Activated CD8-positive, alpha-beta T cell treated with anti-CD3 and anti-CD28 coated beads for 36 hours (primary cell): ENCODE measurements at places on chromosomes 1 and 21. TPM values are rescaled to one million over a fixed set of nuclear protein-coding genes. Genes with fewer than 3 reads are reported as not detected.
A peak's percentile ranks its signal among the peaks of the same experiment; 100 is the strongest.

The NPPA gene
- not detected for total RNA-seq

- no peak for DNase-seq
Observed at GRCh38 chr1:219847215-219847855, 81.0 kb downstream of the SLC30A10 start.

DNA sequence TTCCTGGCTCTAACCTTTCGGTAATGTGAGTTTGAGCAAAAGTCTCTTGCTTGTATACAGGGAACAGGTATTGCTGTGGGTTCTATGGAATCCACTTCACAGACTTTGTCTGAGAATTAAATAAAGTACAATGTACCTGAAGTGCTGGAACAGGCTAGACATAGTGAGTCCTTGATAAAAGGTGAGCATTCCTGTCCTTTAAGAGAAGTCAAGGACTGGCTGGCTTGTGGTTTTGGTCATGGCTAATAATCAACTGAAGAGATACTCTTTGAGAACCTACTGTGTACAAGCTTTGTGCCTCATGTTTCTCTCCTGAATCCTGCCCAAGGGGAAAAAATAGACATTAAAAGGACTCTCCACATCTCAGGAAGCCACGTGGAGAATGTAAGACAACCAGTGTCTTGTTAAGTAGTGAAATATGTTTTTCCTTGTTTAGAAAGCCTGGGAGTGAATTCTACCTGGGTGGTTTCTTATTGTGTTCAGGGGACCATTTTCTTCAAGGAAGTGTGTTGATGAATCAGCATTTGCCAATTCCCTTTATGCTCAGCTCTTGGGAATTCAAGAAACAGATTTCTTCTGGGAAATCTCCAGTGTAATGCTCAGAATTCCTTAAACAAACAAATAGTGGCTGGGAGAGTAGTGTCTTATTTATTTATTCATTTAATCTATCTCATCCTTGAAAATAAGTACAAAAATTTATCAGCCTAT lies 55.2 kb upstream of the PLD5 start:
- no peak for DNase-seq

GRCh38 chr1:41427916-41428737 lies 56.4 kb downstream of the EDN2 start:
- DNase-seq = no peak

GRCh38 chr1:203842559-203842876 lies 18.9 kb upstream of the SNRPE start:
- DNase-seq = no peak

DNA sequence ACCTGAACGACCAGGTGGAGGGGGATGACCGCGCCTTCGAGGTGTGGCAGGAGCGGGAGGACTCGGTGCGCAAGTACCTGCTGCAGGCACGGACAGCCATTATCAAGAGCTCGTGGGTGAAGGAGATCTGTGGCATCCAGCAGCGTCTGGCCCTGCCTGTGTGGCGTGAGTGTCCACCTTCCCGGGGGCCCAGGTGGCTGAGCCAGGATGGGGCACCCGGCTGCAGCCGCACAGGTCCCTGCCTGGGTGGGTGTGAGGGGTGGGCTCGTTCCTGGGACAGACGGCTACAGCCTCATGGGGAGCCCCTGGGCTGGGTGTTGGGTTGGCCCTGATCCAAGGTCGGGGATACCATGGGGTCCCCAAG lies 65.2 kb downstream of the TRIM11 start:
- DNase-seq = no peak

- DNase-seq = peak; percentile 8
Observed at GRCh38 chr1:174262349-174263241, 103.3 kb downstream of the RABGAP1L start.

GRCh38 chr1:74715236-74715502 lies 17.7 kb downstream of the CRYZ start:
- DNase-seq = no peak

DNA sequence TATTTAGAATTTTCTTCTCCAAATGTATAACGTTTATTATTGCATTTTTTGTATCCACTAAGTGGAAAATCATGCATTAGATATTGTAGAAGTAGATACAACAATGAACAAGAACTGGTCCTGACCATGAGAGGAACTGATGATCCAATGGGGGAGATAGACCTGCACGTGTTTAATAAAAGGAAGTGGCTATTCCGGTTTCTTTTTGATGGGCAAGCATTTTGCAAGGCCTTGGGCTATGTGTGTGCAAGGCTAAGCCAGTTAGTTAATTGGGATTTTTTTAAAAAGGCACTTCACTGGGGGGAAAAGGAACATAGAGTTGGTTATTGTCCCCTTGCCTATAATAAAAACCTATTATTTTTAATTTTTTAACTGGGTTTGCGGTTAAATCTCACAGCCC lies 961 bp upstream of the VCAM1 start:
- no peak for DNase-seq

The GBP2 gene
- total RNA-seq = 189 TPM

DNA sequence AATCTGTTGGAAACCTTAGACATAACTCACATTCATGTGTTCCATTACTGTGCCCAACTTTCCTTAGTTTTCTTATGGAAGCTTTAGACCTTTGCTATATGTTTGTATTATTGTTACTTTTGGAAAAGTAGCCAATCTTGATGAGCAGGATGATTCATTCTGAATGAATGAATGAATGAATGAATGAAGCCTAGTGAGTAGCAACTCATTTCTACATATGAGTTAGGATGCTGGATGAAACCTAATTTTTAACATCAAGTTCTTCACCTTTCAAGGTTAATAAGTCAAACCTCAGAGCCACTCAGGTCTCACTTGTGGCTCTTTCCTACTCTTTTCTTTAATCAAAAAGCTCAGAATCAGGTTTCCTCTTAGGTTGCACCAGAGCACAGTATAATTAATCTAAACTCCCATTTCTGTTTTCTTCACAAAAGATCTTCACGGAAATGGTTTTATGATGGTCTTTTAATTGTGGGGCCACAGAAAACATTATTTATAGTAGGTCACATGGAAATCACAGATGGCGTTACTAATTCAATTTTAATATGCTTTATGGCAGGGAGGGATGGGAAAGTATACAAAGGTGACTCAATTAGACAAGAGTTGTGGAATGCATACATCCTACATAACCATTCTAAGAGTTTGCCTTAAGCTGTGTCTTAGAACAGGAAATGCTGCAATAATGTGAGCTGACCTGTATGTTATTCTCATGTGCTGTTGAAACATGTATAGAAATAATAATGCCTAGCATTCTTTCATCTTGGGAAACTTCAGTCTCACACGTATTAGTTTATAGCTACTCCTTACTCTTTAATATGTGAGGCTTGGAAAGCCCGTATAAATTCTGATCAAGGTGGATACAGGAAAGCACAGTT lies 4.5 kb upstream of the DDX59 start:
- no peak for DNase-seq

The CHIA gene
- total RNA-seq = not detected

GRCh38 chr1:202498542-202498941 lies 150.0 kb downstream of the PPP1R12B start:
- DNase-seq = no peak

The RNF207 gene
- total RNA-seq = 4.9 TPM

DNA sequence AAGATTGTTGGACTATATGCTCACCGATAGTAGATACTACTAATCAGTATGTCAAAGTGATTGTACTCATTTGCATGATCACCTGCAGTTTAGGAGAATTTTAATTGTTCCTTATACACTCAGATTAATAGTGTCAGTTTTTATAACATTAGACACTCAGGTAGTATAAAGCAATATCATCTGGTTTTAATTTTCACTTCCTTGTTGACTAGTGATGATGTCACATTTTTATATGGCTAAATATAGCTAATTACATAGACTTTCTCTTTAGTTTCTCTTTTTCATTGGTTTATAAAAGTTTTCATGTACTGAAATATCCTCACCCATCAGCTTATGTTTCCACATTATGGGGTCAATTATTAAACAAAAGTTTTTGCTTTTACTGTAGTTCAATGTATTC lies 1332.4 kb upstream of the ADGRL2 start:
- DNase-seq = no peak

DNA sequence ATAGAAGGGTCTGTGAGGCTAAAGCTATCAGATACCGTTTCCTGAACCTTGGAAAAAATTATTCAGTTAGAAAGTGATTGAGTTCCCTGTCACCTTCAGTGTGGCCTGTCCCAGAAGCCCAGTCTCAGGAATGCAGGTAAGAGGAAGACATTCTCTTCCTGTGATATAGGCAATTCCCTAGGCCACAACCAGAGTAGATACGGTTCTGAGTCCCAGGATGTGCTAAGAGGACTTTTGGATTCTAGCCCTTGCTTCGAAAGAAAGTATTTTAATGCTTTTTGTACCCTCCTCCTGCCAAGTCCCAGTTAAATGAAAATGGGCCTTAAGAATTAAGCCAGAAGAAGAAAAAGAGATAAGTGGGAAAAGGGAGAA lies 313.5 kb upstream of the PLXNA2 start:
- DNase-seq = no peak

GRCh38 chr1:59748123-59748522 lies 66.6 kb upstream of the HOOK1 start:
- no peak for DNase-seq

The NLRP3 gene
- 3.6 TPM for total RNA-seq

DNA sequence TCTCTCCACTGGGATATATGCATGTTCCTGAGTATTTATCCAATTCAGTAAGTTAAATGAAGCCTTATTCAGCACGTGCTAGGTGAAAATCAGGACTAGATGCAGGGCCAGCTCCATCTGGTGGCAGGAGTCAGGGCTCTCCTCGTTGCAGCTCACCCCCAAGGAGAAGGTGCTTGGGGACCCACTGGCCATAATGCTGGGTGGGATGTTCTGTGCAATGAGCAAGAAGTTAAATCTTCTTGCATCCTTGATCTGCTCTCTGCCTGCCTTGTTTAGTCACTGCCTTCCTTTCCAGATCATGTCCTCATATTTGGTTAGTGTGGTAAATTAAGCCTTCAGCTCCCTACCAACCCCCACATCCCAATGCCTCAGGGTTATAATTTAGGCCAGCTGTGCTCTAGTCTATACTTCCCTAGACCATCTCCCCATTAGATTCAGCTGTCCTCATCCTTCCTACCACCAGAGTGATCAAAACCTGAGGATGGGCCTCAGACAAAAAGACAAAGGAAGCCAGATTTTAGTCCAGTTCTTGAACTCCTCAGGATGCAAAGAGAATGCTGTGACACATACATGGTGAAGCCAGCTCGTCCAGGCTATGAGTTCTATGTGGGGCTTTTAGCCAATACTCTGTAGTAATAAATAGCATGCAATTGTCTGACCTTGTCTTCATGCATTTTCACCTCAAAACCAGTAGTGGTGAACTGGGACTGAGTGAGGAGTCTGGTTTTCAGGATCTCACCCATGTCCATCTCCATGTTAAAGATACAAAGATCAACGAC lies 55.9 kb downstream of the SEC16B start:
- no peak for DNase-seq

- DNase-seq = peak; percentile 58
Observed at GRCh38 chr1:153880962-153881361, 41.8 kb downstream of the GATAD2B start.

- DNase-seq = no peak
Observed at GRCh38 chr1:206723805-206724472, 39.2 kb downstream of the MAPKAPK2 start.

GRCh38 chr1:200669314-200670241 lies at the start of gene DDX59:
TSS of gene DDX59 (minus strand) at chr1:200669907. CDS start at chr1:200666740, 3,167 bp downstream.
- peak; percentile 95 for DNase-seq

GRCh38 chr1:234667600-234668576 lies 57.9 kb upstream of the IRF2BP2 start:
- DNase-seq = peak; percentile 32

- no peak for DNase-seq
Observed at GRCh38 chr21:41418393-41418792, 7.6 kb upstream of the MX1 start.

DNA sequence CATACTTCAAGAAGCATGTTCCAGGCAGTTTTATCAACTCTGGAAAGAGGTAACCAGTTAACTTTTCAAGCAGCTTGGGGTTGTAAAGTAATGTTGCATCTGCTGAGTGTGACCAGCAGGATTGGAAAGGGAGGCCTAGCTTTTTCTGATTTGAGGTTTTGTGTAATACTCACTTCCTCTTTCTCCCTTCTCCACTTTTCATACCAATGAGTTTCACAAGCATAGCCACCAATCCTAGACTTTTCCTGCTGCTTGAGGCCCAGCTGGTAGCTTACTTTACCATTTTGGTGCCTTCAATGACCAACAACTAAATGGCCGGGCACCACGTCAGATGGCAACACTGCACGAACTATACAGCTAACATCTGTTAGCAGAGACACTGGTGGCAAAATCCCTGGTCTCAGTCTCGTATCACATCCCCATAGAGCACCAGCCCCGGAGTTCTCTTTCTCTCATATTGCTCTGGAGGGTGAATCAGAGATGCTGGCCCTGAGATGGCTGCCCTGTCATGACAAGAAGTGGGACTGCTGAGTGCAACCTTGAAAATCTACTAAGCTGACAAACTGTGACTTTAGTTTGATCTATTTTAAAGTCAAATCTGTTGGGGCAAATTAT lies 14.8 kb upstream of the GPR88 start:
- DNase-seq = no peak

The LCE1F gene
- total RNA-seq = not detected

- peak; percentile 74 for DNase-seq
Observed at GRCh38 chr1:42784946-42785693, at the start of gene TMEM269. TSS of gene TMEM269 (plus strand) at chr1:42784991. CDS start at chr1:42789894, 4,903 bp downstream.

DNA sequence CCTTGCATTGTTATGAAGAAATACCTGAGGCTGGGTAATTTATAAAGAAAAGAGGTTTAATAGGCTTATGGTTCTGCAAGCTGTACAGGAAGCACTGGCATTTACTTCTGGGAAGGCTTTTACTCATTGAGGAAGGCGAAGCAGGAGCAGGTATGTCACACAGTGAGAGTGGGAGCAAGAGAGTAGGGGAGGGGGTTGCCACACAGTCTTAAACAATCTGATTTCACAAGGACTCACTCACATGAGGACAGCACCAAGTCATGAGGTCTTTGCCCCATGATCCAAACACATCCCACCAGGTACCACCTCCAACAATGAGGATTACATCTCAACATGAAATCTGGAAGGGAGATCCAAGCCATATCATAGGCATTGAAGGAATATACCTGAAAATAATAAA lies 127.2 kb downstream of the EVI5 start:
- DNase-seq = no peak

- no peak for DNase-seq
Observed at GRCh38 chr1:116492358-116492811, 78.4 kb downstream of the CD58 start.

DNA sequence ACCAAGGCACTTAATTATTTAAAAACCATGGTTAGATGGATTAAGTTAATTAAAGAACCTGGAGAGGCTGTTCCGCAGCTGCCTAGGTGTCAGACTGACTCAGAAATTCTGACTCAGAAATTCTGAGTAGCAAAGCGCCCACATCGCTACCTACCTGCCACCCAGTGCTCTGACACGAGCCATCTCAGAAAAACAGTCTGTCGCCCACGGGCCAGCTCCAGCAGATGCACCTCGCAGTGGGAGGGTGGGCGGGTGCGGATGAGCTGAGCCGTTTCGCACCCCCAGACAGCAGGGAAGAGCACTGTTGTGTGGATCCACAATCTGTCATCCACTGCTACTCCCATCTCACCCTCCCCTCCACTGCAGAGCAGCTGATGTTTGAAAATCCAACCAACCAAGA lies 13.5 kb downstream of the KCNK1 start:
- peak; percentile 24 for DNase-seq

DNA sequence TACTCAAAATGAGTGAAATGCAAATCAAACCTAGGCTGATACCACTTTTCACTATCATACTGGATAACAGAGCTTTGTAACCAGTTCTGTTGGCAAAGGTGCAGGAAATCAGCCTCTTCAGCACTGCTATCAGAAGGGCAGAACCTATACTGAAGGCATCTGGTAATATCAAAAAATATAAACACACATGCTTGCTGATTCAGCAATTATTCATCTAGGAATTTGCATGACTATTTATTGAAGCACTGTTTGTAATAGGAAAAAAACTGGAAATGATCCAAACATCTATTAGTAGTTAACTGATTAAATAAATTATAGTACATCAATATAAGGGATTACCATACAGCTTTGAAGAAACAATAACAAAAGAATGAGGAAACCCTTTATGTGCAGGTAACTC lies 21.4 kb downstream of the ARHGAP29 start:
- DNase-seq = no peak
